Dermis lymphatic vessel endothelial cell (primary cell): ENCODE measurements at places on chromosomes 2 and 18. TPM values are rescaled to one million over a fixed set of nuclear protein-coding genes. Genes with fewer than 3 reads are reported as not detected.

TFPI gene
- 1,499 and 2,580 TPM in 2 replicates for total RNA-seq

ANKRD30B gene
- under 0.01 TPM in 1 of 2 replicates, not detected in the other for total RNA-seq

CKAP2L gene
- 0.76 and 1.0 TPM in 2 replicates for total RNA-seq

ANKRD23 gene
- total RNA-seq, result 0.43 and 2.0 TPM in 2 replicates

CAPN14 gene
- total RNA-seq, result under 0.01 and 0.09 TPM in 2 replicates

FRZB gene
- total RNA-seq, result 0.43 TPM in 2 replicates

OSR1 gene
- 0.54 and 1.5 TPM in 2 replicates for total RNA-seq

CXCR1 gene
- not detected in 2 replicates for total RNA-seq

EXOC6B gene
- 17.6 and 19.9 TPM in 2 replicates for total RNA-seq

SNTG2 gene
- 0.26 and 0.33 TPM in 2 replicates for total RNA-seq

LCT gene
- total RNA-seq, result under 0.01 TPM in 2 replicates

DNAH6 gene
- total RNA-seq, result under 0.01 and 0.09 TPM in 2 replicates

REG1B gene
- total RNA-seq, result not detected in 2 replicates

LYPD1 gene
- 0.22 TPM in 1 of 2 replicates, not detected in the other for total RNA-seq

RAX gene
- not detected in 2 replicates for total RNA-seq

LRRC30 gene
- total RNA-seq, result not detected in 2 replicates

MDH1B gene
- 0.11 and 0.17 TPM in 2 replicates for total RNA-seq

GRP gene
- not detected in 2 replicates for total RNA-seq

RAB12 gene
- total RNA-seq, result 48.4 and 51.4 TPM in 2 replicates

XRCC5 gene
- total RNA-seq, result 161 and 237 TPM in 2 replicates

SMC6 gene
- total RNA-seq, result 13.0 and 20.9 TPM in 2 replicates

LRP1B gene
- total RNA-seq, result under 0.01 and 0.11 TPM in 2 replicates
